Mucosa of descending colon (tissue), 3 donors: ENCODE measurements at places on chromosomes 16 and 17. TPM values are rescaled to one million over a fixed set of nuclear protein-coding genes. Genes with fewer than 3 reads are reported as not detected.

DNA sequence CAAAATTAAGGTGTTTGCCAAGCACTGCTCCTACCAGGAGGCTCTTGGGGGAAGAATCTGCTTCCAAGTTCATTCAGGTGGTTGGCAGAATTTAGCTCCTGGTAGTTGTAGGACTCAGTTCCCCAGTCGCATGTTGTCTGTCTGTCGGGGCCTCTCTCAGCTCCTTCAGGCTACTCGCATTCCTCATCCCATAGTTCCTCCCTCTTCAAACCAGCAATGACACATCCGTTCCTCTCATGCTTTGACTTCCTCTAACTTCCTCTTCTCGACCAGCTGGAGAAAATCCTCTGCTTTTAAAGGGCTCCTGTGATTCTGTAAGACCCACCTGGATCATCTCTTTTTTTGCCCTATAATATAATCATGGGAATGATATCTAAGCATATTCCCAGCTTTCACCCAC lies 108.1 kb downstream of the PMP22 start:
- no peak for DNase-seq

GRCh38 chr16:31177136-31177535 lies 2.8 kb upstream of the FUS start:
- peak; percentile 14 for DNase-seq

GRCh38 chr17:8740486-8740885 lies 4.2 kb downstream of the CCDC42 start:
- no peak for DNase-seq

DNA sequence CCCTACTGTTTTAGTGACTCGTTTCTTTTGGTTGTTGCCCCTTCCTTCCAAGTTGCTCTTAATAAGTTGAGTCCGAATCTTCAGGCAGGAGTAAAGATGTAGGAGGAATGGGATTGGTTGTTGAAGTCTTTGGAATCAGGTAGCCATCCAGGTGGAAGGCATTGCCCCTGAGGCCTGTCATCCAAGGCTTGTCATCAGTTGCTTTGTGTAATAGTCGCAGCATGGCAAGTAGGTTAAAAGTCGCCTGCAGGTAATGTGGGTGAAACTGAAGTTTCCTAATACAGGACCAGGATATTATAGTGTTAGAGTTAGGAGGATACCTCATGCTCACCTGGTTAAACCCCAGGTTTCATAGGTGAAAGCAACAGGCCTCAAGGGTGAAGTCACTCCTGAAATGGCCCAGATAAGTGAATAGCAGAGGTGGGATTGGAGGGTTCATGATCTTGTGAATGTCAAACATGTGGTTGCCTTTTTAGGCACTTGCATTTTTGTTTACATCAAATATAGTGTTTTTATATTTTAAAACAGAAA lies 934 bp downstream of the PCTP start:
- no peak for DNase-seq

GRCh38 chr17:34771891-34772290 lies 189.4 kb downstream of the CCT6B start:
- DNase-seq: no peak

DNA sequence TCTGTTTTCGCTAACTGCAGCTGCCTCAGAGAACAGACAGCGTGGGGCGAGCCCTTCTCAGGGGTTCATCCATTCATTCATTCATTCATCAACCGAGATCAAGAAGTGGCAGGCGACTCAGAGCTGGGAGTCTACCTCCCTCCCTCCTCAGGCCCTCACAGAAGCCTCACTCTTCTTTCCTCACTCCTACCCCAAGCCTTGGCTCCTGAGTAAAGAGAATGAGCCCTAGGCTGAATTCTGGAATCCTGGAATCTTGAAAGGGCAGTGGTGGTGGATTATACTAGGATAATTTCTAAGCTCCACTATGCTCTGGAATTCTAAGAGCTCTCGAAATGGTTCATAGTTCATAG lies 2.3 kb upstream of the DLX3 start:
- no peak for DNase-seq

DNA sequence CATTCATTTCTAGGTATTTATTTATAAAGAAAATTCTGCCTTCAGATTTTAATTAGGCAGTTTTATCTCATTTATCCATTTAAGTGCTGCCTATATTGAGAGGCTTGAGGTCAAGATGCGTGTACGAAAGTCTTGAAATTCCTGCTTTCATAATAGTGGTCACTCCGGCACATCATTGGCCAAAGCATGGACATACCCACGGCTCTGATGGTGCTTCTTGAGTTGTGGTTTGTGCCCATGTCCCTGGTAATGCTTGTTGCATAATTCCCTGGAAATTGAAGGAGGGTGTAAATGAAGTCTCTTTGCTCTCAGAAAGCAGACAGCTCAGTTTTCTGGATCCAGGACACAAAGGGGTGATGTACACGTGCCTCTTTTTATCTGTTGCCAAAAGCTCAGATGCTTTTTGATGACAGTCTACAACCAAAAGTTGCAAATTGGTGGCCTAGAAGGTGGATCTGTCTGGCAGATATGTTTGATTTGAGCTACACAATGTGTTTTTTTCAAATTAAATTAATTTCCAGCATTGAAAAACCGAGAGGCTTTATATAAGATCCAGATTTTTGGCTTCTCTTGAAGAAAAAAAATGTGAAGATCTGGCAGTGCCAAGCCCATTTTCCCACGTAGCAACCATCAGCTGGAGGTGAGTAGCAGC lies 94.4 kb downstream of the SHISA9 start:
- DNase-seq: no peak

DNA sequence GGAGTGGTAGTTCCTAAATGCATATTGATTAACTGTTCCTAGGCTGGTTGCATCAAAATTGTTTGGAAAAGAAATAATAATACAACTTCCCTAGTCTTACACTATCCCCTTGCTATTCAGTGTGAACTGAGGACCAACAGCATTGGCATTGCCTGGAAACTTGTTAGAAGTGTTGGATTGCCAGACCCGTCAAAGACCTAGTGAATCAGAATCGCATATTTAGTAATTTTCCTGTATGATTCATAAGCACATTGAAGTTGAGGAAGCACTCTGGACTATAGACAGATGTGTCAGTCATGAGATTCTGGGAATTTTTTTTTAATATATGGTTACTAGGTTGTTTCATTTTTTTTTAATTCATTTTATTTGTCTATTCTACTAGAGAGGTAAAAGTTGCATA lies 34.7 kb upstream of the KCNJ16 start:
- no peak for DNase-seq

- no peak for DNase-seq
Measured at GRCh38 chr16:19348578-19349315, 63.2 kb downstream of the CLEC19A start.

DNA sequence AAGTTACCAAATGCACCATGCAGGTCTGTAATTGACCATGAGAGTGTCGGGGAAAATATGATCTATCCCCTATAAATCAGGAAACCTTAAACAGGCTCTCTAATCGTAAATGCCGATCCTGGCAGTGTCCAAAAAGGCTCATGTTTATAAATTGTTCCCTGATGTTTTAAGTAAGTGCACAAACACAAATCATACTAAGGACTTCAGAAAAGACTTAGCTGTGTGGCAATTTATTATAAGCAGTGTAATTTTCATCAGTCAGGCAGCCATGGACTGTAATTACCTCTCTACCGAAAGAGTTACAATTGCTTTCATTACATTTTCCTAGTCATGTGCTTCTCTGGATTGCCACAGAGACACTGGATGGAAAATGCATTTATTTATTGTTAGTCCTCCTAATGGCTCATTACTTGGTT lies 73.4 kb upstream of the COX10 start:
- DNase-seq: no peak

DNA sequence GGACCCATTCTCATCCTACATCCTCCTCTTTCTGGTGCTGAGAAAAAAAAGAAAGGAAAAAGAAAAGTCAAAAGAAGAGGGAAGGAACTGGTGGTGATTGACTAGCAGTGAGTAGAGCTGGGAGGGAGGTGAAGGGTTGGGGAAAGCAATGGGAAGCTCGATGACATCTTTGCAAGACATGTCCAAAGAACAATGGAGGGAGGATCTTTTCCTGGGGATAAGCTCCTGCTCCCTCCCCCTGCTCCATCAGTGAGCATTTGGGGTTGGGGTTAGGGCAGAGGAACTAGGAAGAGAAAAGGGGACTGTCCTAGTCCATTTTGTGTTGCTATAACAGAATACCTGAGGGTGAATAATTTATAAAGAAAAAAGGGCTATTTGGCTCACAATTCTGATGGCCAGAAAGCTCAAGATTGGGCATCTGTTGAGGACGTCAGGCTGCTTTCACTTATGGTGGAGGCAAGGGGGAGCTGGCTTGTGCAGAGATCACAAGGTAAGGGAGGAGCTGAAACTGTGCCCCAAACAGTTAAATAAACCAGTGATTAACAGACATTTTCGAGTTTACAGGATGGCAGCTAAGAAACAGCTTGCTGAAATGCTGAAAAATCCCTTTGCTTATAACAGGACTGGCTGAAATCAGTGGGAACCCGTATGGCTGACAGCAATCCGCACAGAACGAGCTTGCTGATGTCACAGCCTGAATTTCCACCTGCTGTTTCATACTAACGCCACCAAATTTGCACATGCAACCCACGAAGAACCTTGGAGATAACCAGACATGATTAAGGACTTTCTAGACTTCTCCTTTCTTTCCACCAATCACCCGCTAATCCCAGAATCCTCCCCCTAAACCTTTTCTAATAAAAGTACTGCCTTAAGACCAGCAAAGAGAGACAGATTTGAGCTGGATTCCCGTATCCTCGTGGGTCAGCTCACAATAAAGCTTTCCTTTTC lies 1.6 kb upstream of the ODF4 start:
- no peak for DNase-seq

DNA sequence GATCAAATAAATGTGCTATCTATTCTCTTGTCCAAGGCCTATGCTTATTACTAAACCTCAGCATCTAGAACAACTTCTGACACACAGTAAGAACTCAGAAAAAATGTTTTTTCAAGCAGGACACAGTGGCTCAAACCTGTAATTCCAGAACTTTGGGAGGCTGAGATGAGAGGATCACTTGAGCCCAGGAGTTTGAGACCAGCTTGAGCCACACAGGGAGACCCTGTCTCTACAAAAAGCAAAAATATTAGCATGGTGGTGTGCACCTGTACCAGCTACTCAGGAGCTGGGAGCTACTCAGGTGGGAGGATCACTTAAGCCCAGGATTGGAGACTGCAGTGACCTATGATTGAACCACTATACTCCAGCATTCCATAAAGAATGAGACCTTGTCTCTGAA lies 32.5 kb downstream of the USP32 start:
- no peak for DNase-seq

Gene NPIPA3
- 3.4 TPM for total RNA-seq

Gene TEX14
- total RNA-seq: not detected
